ENCODE measurements at places on chromosomes 4 and X. TPM values are rescaled to one million over a fixed set of nuclear protein-coding genes. Genes with fewer than 3 reads are reported as not detected.

Gene MXRA5
- 4.7 TPM for total RNA-seq

Gene UGT2A1
- not detected for total RNA-seq

Gene FOXR2
- not detected for total RNA-seq

Gene WFS1
- 14.3 TPM for total RNA-seq

Gene CT55
- not detected for total RNA-seq

Gene CXCR3
- total RNA-seq, result not detected

Gene ATOH1
- total RNA-seq, result not detected

Data from fibroblast of the aortic adventitia (primary cell).